NT2/D1 (cell line): ENCODE measurements at places on chromosomes 2 and 18.

GRCh38 chr2:180776921-180777320, 203.5 kb upstream of the UBE2E3 start:
- no peak for DNase-seq

- DNase-seq: no peak
Observed at GRCh38 chr2:73984922-73985307, 205 bp downstream of the TET3 start.

GRCh38 chr2:174750923-174751441, 13.3 kb downstream of the CHRNA1 start:
- no peak for DNase-seq

DNA sequence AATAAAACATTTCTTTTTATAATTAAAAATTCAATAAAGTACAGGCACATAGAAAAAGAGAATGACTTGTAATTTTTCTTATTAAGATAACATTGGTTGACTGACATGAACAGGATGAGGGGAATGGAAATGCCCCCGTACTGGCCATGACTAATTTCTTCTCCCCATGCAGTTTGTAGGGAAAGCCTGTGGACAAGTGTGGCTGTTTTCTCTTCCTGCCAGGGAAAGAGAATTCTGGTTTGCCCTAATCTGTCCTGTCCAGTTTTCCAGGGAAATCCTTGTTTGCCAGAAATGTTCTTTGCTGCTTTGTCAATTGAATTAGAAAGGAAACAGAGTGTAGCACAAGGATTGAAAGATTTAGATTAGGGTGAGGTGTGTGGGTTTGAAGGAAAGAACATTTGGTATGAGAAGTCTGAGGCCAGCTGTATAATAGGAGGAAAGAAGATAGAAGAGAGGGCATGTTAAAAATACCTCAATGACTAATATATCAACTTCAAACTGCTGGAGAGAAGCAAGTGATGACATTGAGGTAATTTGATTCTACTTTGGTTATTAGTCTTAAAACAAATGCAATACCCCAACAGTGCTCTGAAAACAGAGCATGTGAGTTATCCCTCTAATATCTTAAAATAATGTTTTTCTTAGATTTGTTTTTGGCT, 593.9 kb upstream of the ZNF804A start:
- no peak for DNase-seq
